ENCODE measurements at places on chromosomes 13 and 19. TPM values are rescaled to one million over a fixed set of nuclear protein-coding genes. Genes with fewer than 3 reads are reported as not detected.

DNA sequence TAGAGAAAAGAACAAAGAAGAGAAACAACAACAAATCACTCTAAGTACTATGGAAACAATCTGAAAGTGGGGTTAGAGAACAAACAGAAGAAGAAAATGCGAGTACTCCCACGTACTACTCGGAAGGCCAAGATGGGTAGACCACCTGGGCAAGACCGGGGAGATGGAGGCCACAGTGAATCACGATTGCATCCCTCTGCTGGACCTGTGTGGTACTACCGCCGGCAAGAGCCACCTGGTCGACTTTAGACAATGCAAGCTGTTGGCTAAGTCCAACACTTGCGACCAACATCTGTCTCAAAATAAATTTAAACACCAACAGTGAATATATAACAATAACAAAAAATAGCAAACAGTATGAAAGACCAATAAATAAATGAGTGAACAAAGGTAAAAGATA lies 45.5 kb upstream of the ZNF91 start:
- H3K27ac ChIP-seq: no peak overlapping the region
- no peaks in the 10 kb centered on the region for H3K36me3 ChIP-seq
- no peak overlapping the region for H3K4me3 ChIP-seq
- H3K4me1 ChIP-seq: no peaks in the 10 kb centered on the region

GRCh38 chr19:44808463-44809371 lies at the start of gene BCAM:
Gene BCAM, plus strand, starts transcription at chr19:44809103. Its CDS starts 22 bp downstream, at chr19:44809125.
- peak within 1 kb of the TSS; percentile 73 for H3K4me3 ChIP-seq
- H3K4me1 ChIP-seq: peaks cover 13% of the 10 kb centered on the region
- peak within 1 kb of the TSS; percentile 94 for H3K27ac ChIP-seq
- no peaks in the 10 kb centered on the region for H3K27me3 ChIP-seq
- peaks cover 4% of the 10 kb centered on the region for H3K36me3 ChIP-seq

DNA sequence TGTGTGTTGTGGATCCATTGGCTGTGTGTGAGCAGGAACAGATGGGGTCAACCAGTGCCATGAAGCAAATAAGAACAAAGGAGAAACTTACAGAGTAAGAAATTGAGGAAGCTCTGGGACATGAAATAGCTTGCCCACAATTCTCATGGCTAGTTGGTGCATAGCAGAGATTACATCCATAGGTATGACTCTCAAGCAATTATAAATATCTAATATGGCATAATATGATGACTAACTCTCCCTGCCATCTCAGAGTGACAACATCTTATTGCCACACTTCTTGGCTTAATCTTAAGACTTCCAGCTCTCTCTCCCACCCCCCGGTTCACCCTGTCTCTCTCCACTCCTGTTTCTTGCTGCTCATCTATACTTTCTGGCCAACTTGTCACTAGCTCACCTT lies 53.3 kb downstream of the OXGR1 start:
- no peaks in the 10 kb centered on the region for H3K36me3 ChIP-seq
- no peaks in the 10 kb centered on the region for H3K4me1 ChIP-seq
- no peak overlapping the region for H3K4me3 ChIP-seq
- no peak for DNase-seq
- H3K27ac ChIP-seq: no peak overlapping the region
- no peaks in the 10 kb centered on the region for H3K27me3 ChIP-seq

LHB gene
- 0.74 TPM for total RNA-seq

- no peak for DNase-seq
- no peaks in the 10 kb centered on the region for H3K4me1 ChIP-seq
- H3K4me3 ChIP-seq: no peak overlapping the region
- no peaks in the 10 kb centered on the region for H3K36me3 ChIP-seq
These were observed 27.9 kb upstream of the ZNF492 start for GRCh38 chr19:22606212-22606553.

SH3GL1 gene
- 68.6 TPM for total RNA-seq

DNA sequence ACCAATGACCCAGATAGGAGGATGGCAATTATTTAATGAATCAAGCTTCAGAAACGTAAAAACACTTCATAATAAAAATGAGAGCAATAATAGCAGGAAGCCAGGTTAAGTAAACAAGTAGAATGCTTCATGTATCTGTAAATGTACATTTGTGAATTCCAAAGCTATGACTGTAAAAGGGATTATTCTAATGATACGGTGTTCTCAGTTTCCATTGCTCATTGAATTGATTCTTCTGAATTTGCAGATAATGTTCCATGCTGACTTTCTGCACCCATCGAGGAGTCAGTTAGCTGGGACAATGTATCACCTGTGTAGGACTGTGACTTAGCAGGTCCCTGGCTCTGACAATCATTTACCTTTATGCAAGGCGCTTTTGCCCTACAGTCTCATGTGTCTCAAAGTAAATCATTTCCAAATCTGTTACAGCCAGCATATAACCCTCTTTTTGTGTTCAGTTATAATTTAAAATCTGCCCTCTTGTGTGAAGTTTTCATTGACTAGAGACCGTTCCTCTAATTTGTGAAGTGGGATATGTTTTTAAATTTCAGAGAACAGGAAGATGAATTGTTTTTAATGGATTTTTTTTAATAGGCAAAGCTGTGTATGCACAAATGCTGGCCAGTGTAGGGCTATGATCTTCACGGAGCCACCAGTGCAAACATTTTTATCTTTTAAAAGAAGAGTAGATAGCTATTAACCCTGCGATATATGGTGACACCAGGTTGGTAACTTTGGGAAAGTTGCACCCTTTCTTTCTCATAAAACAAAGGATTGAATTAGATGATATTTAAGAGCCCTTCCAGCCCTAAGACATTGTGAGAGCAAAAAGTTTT lies 267.1 kb downstream of the KLF5 start:
- no peak overlapping the region for H3K4me3 ChIP-seq
- H3K36me3 ChIP-seq: no peaks in the 10 kb centered on the region
- no peak overlapping the region for H3K27ac ChIP-seq
- peaks cover 4% of the 10 kb centered on the region for H3K4me1 ChIP-seq
- no peaks in the 10 kb centered on the region for H3K27me3 ChIP-seq
- DNase-seq: peak; percentile 50

GNG8 gene
- not detected for total RNA-seq

DNA sequence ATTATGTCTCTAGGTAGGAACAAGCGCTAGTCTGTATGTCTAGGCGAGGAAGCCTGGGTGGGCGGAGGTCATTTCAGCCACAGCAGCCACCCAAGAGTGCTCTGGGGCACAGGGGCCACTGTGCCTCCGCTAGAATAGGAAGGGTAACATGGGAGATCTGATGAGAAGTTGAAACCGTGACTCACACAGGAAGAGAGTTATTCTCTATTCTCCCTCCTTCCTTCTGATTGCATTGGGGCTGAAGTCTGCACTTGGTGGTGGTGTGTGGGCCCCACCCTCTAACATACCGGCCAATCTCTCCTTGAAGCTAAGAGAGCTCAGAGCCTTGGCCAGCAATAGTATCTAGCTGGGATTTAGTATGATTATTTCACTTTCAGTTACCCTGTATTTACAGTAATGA lies 20.3 kb upstream of the GGACT start:
- no peak for DNase-seq
- H3K4me3 ChIP-seq: no peak overlapping the region
- H3K27me3 ChIP-seq: no peaks in the 10 kb centered on the region
- H3K27ac ChIP-seq: no peak overlapping the region

DNA sequence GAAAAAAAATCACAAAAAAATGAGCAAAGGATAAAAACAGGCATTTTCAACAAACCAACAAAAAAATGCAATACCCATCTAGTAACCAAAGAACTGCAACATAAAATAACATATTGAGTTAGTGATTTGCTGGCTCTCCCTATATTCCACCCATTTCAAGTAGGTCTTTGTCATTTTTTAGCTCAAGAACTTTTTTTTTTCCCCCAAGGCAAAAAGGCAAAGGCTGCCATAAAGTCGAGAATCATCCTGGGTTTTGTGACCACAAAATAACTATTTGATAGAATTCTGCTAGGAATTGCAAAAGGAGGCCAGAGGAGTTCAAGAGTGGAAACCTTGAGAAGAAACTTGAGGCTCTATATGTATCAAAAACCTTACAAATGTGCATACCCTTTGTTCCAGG lies 5.5 kb downstream of the SAFB2 start:
- peaks cover 14% of the 10 kb centered on the region for H3K4me1 ChIP-seq
- no peak for DNase-seq
- H3K27ac ChIP-seq: no peak overlapping the region
- H3K4me3 ChIP-seq: no peak overlapping the region
- H3K36me3 ChIP-seq: peaks cover 42% of the 10 kb centered on the region

DNA sequence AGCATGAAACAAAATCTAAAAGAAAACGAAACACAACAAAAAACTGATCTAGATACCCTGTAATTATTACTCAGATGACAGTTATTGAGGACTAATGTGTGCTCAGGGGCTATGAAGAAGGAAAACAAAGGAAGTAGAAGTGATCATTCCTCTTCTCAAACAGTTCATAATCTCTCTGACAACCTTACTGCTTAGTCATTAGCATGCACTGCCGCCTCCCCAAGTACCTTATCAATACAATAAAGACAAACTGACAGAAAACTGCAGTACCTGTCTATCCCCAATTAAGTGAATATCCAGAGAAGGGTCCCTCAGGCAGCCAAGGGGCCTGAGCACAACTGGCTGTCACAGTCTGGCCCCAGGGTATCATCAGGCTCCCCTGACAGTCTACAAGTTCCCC lies 22.0 kb upstream of the POU4F1 start:
- DNase-seq: no peak
- H3K4me1 ChIP-seq: no peaks in the 10 kb centered on the region
- H3K4me3 ChIP-seq: no peak overlapping the region
- no peak overlapping the region for H3K27ac ChIP-seq
- no peaks in the 10 kb centered on the region for H3K27me3 ChIP-seq
- H3K36me3 ChIP-seq: peaks cover 4% of the 10 kb centered on the region

DNA sequence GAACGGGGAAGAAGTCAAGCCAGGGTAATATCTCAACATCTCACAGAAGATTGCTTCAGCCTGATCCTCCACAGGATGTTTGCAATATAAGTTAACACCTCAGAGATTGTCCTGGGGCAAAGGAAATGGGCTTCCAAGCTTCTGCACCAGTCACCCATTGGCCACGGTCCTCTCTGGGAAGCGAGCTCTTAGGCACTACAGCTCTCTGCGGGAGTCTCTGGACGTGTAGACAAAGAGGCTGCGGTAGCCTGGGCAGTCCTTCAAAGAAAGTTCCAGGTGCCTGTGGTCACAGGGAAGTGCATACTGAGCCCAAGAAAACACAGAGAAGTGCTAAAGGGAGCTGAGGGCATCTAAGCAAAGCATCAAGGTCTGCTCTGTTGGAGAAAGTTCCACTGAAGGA lies 805.7 kb downstream of the DIAPH3 start:
- H3K27ac ChIP-seq: no peak overlapping the region
- H3K4me1 ChIP-seq: no peaks in the 10 kb centered on the region
- no peaks in the 10 kb centered on the region for H3K36me3 ChIP-seq
- no peaks in the 10 kb centered on the region for H3K27me3 ChIP-seq

FAM83E gene
- 22.2 TPM for total RNA-seq

ZNF540 gene
- 2.3 TPM for total RNA-seq

NLRP5 gene
- not detected for total RNA-seq

PTPRS gene
- 96.7 TPM for total RNA-seq

DNA sequence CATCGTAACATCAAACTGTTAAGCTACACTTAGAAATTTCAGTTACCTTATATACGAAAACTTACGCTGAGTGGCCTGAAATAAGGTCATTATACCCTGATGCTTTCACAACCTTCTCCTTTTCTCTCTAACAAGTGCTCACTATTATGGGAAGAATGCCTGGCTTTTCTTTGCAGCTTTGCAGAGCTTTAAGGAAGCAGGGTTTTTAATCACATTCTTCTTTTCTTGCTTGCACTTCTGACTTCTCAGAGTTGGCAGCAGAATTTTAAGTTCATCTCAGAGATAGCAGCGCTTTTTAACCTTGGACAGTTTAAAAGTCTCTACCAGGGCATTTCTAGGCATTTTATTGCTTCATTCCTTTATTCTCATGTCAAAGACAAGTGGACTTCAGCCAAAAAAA lies 285.1 kb downstream of the SPRY2 start:
- no peaks in the 10 kb centered on the region for H3K27me3 ChIP-seq
- H3K4me1 ChIP-seq: no peaks in the 10 kb centered on the region
- H3K27ac ChIP-seq: no peak overlapping the region
- H3K4me3 ChIP-seq: no peak overlapping the region
- no peaks in the 10 kb centered on the region for H3K36me3 ChIP-seq
- DNase-seq: peak; percentile 17

GRCh38 chr19:17933414-17934129 lies 757 bp downstream of the CCDC124 start:
- peak overlapping the region; percentile 71 for H3K4me3 ChIP-seq
- peaks cover 5% of the 10 kb centered on the region for H3K36me3 ChIP-seq
- no peak overlapping the region for H3K27ac ChIP-seq
- no peaks in the 10 kb centered on the region for H3K27me3 ChIP-seq
- H3K4me1 ChIP-seq: no peaks in the 10 kb centered on the region

GRCh38 chr13:62483774-62484173 lies 1068.1 kb upstream of the PCDH20 start:
- H3K27me3 ChIP-seq: no peaks in the 10 kb centered on the region
- H3K4me3 ChIP-seq: no peak overlapping the region
- no peaks in the 10 kb centered on the region for H3K36me3 ChIP-seq
- no peaks in the 10 kb centered on the region for H3K4me1 ChIP-seq
- H3K27ac ChIP-seq: no peak overlapping the region

GRCh38 chr13:113196970-113197737 lies 11.3 kb downstream of the PCID2 start:
- peaks cover 35% of the 10 kb centered on the region for H3K36me3 ChIP-seq
- no peak overlapping the region for H3K4me3 ChIP-seq
- no peak overlapping the region for H3K27ac ChIP-seq
- H3K27me3 ChIP-seq: no peaks in the 10 kb centered on the region

- no peaks in the 10 kb centered on the region for H3K36me3 ChIP-seq
- no peak overlapping the region for H3K27ac ChIP-seq
- no peak overlapping the region for H3K4me3 ChIP-seq
- no peak for DNase-seq
These were observed 4.8 kb upstream of the FBXL3 start for GRCh38 chr13:77031656-77032243.

DNA sequence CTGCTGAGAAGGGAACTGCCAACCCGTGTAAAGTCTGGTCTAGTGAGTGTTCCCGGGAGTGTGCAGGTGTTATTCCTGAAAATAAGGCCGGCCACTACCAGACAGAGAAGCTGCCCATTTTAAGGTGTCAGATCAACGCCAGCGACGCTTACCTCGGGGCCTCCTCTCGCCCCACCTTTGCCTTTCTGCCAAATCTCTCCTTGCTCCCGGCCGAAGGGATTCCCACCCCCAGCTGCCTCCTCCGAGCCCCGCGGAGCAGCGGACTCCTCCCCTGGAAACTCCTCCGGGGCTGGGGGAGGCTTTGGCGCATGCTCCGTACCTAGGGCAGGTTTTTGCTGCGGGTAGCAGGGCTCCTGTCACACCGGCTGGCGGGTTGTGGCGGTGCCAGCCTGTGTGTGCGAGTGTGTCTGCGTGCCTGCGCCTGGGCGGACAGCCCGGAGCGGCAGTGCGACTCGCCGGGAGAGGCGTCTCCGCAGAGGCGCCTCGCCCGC lies at the start of gene HS6ST3:
TSS of gene HS6ST3 (plus strand) at position 359 of the 491 bp plus-strand sequence.
- no peaks in the 10 kb centered on the region for H3K36me3 ChIP-seq
- no peak within 1 kb of the TSS for H3K27ac ChIP-seq
- H3K27me3 ChIP-seq: peaks cover 77% of the 10 kb centered on the region
- peaks cover 3% of the 10 kb centered on the region for H3K4me1 ChIP-seq
- peak; percentile 25 for DNase-seq

GRCh38 chr19:38374332-38375097 lies at the start of gene PSMD8:
Gene PSMD8, plus strand, starts transcription at chr19:38374571. Its CDS starts 31 bp downstream, at chr19:38374602.
- H3K27ac ChIP-seq: peak within 1 kb of the TSS; percentile 94
- peaks cover 4% of the 10 kb centered on the region for H3K27me3 ChIP-seq
- peaks cover 9% of the 10 kb centered on the region for H3K36me3 ChIP-seq
- H3K4me3 ChIP-seq: peak within 1 kb of the TSS; percentile 89

HMG20B gene
- 60.2 TPM for total RNA-seq

ABHD17A gene
- 84.9 TPM for total RNA-seq

- DNase-seq: no peak
- peaks cover 16% of the 10 kb centered on the region for H3K36me3 ChIP-seq
- no peak overlapping the region for H3K4me3 ChIP-seq
- H3K4me1 ChIP-seq: no peaks in the 10 kb centered on the region
These were observed 20.4 kb downstream of the ZNF708 start for GRCh38 chr19:21308773-21309172.
